ENCODE measurements at places on chromosomes 5 and 9.

DNA sequence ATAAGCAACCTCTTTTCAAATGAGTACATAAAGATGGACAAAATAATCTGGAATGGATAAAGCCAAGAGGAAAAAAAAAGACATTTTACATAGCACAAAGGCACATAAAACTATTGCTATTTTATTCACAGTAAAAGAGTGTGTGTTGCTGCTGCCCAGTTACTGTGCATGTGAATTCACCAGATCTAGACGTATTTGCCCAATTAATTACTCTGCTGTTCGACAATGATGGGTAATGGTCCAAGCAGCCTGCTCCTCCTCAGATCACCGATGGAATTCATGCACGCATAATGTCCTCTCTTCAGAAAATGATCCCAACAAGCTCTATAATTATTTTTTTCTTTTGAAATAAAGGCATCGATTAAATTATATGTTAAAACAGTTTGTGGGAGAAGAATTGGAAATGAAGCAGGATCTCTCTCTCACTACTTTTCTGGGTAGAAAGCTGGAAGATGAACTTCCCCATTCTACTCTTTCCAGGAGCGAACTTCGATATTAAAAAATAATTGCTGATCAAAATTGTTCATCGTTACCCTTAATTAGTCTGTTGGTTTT lies 357.4 kb upstream of the CCNH start:
- no peak for DNase-seq

GRCh38 chr5:14579731-14580397 lies 1.7 kb upstream of the OTULINL start:
- no peak for DNase-seq

GRCh38 chr5:136001466-136001981 lies 27.3 kb upstream of the TGFBI start:
- no peak for DNase-seq

- DNase-seq: no peak
These were observed 17.1 kb downstream of the C9orf43 start for GRCh38 chr9:113427629-113428028.

GRCh38 chr5:142104491-142104890 lies 4.1 kb upstream of the NDFIP1 start:
- DNase-seq: peak; percentile 12

GRCh38 chr5:162187371-162187770 lies 119.8 kb downstream of the GABRG2 start:
- no peak for DNase-seq

GRCh38 chr9:33147416-33148169 lies 19.5 kb downstream of the B4GALT1 start:
- DNase-seq: no peak

GRCh38 chr9:1120500-1121165 lies 70.5 kb downstream of the DMRT2 start:
- DNase-seq: no peak

- no peak for DNase-seq
These were observed 412 bp downstream of the IZUMO3 start for GRCh38 chr9:24545285-24545684.

GRCh38 chr5:425714-426113 lies 17.3 kb upstream of the EXOC3 start:
- no peak for DNase-seq

DNA sequence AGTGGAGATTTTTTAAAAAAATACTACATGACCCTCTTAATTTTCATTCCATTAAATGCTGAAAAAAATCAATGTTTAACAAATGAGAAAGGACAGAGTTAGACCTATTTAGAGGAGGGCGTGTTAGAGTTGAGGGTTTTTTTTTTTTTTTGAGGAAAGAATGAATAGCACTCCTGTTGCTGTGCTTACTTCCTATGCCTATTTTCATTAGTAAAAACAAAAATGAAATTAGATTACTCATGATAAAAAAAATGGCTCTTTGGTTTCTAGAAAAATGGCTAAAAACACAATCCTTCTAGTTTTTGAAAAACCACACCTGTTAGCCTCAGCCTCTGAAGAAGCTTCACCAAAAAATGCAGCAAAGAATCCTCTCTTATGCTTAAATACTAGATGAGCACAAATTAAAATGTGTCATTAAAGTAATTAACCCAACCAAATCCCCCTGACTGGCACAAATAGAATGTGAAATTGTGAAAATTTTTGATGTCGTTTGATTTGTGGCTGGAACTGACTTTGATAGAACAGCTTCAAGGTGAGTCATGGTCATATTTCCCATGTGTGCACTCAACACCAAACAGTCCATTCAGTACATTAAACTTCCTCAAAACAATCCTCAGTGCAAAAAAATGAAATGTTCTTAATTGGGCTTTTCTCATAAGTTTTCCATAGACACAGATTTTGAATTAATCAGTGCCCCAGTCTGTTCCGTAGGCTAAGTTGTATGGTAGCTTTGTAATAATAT lies 98.0 kb downstream of the MACIR start:
- DNase-seq: peak; percentile 27

GRCh38 chr5:166166071-166166470 lies 2125.4 kb upstream of the WWC1 start:
- no peak for DNase-seq

GRCh38 chr5:65065001-65065511 lies 296.3 kb downstream of the CWC27 start:
- no peak for DNase-seq

DNA sequence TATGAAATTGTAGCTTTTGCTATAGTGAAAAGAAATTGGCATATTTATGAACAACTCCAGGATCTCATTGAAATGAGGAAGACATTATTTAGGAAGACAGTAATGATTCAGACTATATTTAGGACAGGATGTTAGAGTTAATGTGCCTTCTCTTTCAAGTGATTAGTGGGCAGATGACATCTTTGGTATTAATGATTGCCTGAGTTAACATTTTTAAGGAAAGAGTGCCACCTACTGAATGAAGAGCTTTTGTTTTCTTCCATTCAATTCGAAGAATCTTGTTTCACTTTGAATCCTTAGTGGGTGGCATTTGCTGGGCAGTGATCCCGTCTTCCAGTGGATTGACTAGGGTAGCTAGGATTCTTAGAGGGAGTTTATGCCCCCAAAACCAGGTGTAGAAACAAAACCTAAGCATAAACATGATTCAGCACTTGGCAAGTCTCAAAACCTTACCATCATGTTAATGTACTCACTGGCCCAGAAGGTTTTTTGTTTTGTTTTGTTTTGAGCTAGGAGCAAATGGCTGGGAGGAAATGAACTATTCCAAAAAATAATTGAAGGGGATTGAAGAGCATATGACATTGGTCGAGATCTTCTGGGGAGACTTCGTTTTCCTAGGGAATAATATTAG lies 23.2 kb downstream of the MAP3K1 start:
- DNase-seq: peak; percentile 68

Measured in T-helper 2 cell (primary cell).